ENCODE measurements at places on chromosomes 4 and X.
A peak's percentile ranks its signal among the peaks of the same experiment; 100 is the strongest.

DNA sequence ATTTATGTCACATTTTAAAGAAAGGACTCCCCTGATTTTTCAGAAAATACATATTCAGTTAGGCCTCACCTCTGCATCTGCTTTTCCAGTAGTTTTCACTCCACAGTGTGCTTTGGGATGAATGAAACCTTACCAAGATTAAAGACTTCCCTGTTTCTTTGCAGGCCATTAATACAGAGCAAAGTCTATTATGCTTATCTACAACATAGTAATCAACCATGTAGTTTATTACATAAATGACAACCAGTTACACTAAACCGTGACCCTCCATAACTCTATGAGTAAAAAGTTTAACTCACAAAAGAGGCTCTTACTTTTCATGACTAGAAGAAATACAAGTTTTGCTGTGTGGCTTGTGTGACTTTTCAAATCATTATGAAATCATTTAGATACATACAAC is 2.3 kb downstream of the LRRC66 start:
- no peak for DNase-seq

GRCh38 chrX:37912304-37912703 is 64.9 kb upstream of the DYNLT3 start:
- DNase-seq: peak; percentile 66

DNA sequence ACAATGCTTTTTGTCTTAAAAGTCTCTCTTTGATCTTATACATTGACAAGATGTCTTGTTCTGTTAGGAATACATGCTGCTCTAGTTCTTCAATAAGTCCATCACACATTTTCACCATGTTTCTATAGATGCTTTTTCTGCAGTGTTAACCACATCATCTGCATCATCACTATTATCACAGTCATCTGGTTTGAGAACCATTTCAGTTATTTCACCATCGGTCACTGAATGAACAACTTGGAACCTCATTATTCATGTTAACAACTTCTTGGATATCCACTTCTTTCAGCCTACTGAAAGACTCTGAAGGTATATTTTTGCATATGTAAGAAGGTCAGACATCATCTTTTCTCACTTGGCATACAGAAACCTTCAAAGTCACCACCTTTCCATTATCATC is 975.2 kb downstream of the STIM2 start:
- no peak for DNase-seq

- DNase-seq: peak; percentile 18
Measured at GRCh38 chr4:78949735-78950134, 10.5 kb upstream of the PAQR3 start.

- peak; percentile 6 for DNase-seq
Measured at GRCh38 chr4:134935320-134935719, 733.7 kb upstream of the PABPC4L start.

All from erythroblast (primary cell).